ENCODE measurements at places on chromosomes 6 and 20. TPM values are rescaled to one million over a fixed set of nuclear protein-coding genes. Genes with fewer than 3 reads are reported as not detected.
A peak's percentile ranks its signal among the peaks of the same experiment; 100 is the strongest.

TMEM244 gene
- not detected for total RNA-seq

- no peak overlapping the region for H3K27ac ChIP-seq
- DNase-seq: no peak
- H3K36me3 ChIP-seq: no peaks in the 10 kb centered on the region
- no peaks in the 10 kb centered on the region for H3K27me3 ChIP-seq
- H3K4me3 ChIP-seq: no peak overlapping the region
Measured at GRCh38 chr6:45739058-45739457, 276.6 kb downstream of the CLIC5 start.

DNA sequence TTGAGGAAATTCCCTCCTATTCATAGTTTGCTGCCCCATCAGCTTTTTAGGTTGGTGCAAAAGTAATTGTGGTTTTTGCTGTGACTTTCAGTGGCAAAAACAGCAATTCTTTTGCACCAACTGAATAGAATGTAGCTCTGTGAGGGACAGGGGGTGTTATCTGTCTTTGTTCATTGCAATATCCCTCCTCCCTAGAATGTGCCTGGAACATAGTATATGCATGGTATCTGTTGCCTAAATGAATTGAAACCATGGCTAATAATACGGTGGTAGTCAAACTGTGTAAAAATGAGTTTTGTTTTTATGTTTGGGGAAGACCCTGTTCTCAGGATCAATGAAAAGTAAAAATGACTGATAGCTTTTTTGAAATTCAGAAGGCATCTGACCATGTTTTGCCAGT, 45.1 kb downstream of the SCAND1 start:
- no peak overlapping the region for H3K27ac ChIP-seq
- no peaks in the 10 kb centered on the region for H3K4me1 ChIP-seq
- DNase-seq: no peak
- H3K27me3 ChIP-seq: no peaks in the 10 kb centered on the region

- no peak for DNase-seq
- H3K4me3 ChIP-seq: no peak overlapping the region
- H3K36me3 ChIP-seq: no peaks in the 10 kb centered on the region
- no peak overlapping the region for H3K27ac ChIP-seq
Measured at GRCh38 chr6:74603322-74604076, 602.4 kb downstream of the COL12A1 start.

- no peaks in the 10 kb centered on the region for H3K36me3 ChIP-seq
- no peak for DNase-seq
- H3K27ac ChIP-seq: no peak overlapping the region
- H3K4me3 ChIP-seq: no peak overlapping the region
Measured at GRCh38 chr6:140636908-140637402, 1262.5 kb upstream of the CITED2 start.

GPX5 gene
- not detected for total RNA-seq

DNA sequence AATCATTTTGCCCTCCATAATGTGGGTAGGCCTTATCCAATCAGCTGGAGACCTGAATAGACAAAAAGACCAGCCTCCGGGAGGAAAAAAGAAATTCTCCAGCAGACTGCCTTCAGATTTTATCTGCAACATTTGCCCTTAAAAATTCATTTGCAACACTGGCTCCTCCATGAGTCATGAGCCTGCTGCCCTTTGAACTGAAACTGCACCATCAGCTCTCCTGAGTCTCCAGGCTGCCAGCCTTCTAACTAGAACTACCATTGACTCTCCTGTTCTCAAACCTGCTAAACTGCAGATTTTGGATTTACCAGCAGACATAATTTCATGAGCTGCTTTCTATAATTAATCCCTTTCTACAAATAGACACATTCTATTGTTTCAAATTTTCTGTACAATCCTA, 223.9 kb upstream of the THEMIS start:
- H3K27me3 ChIP-seq: no peaks in the 10 kb centered on the region
- no peaks in the 10 kb centered on the region for H3K4me1 ChIP-seq
- H3K27ac ChIP-seq: no peak overlapping the region
- no peaks in the 10 kb centered on the region for H3K36me3 ChIP-seq

NTSR1 gene
- 0.09 TPM for total RNA-seq

SPEF1 gene
- total RNA-seq: 0.46 TPM

KIF16B gene
- 21.6 TPM for total RNA-seq

LY6G6F gene
- not detected for total RNA-seq

- no peaks in the 10 kb centered on the region for H3K27me3 ChIP-seq
- no peak for DNase-seq
- H3K36me3 ChIP-seq: no peaks in the 10 kb centered on the region
- H3K4me3 ChIP-seq: no peak overlapping the region
- H3K4me1 ChIP-seq: no peaks in the 10 kb centered on the region
Measured at GRCh38 chr6:120272038-120272437, 922.5 kb upstream of the MAN1A1 start.

GRCh38 chr20:5859608-5860007, 90.7 kb downstream of the TRMT6 start:
- H3K27me3 ChIP-seq: no peaks in the 10 kb centered on the region
- DNase-seq: no peak
- no peaks in the 10 kb centered on the region for H3K36me3 ChIP-seq
- H3K4me3 ChIP-seq: no peak overlapping the region

GRCh38 chr6:105894556-105894955, 191.6 kb upstream of the PRDM1 start:
- H3K36me3 ChIP-seq: no peaks in the 10 kb centered on the region
- H3K27me3 ChIP-seq: no peaks in the 10 kb centered on the region
- H3K4me1 ChIP-seq: no peaks in the 10 kb centered on the region

SMLR1 gene
- not detected for total RNA-seq

GRCh38 chr20:49615401-49616153, 47.6 kb upstream of the PTGIS start:
- peak; percentile 54 for DNase-seq
- no peak overlapping the region for H3K27ac ChIP-seq
- peaks cover 7% of the 10 kb centered on the region for H3K4me1 ChIP-seq
- no peaks in the 10 kb centered on the region for H3K27me3 ChIP-seq
- H3K36me3 ChIP-seq: no peaks in the 10 kb centered on the region
- H3K4me3 ChIP-seq: no peak overlapping the region

SPATA2 gene
- total RNA-seq: 8.7 TPM

COX4I2 gene
- total RNA-seq: 19.1 TPM

All from upper lobe of right lung (tissue), 1 donor.